ENCODE measurements at places on chromosomes 2 and 18. TPM values are rescaled to one million over a fixed set of nuclear protein-coding genes. Genes with fewer than 3 reads are reported as not detected.

MPP4 gene
- total RNA-seq: under 0.01 TPM

GPR75 gene
- 2.6 TPM for total RNA-seq

MAPRE3 gene
- 9.8 TPM for total RNA-seq

ST6GAL2 gene
- under 0.01 TPM for total RNA-seq

VWC2L gene
- 0.07 TPM for total RNA-seq

HOXD13 gene
- not detected for total RNA-seq

IGFBP5 gene
- 2.3 TPM for total RNA-seq

NPHP1 gene
- 1.4 TPM for total RNA-seq

ARL6IP6 gene
- 30.8 TPM for total RNA-seq

ID2 gene
- total RNA-seq: 6.0 TPM

KCNG2 gene
- not detected for total RNA-seq

ATP5MC3 gene
- total RNA-seq: 99.5 TPM

Data from nasal cavity respiratory epithelium epithelial cell of viscerocranial mucosa (primary cell).